ENCODE measurements at places on chromosomes 7 and 10.
A peak's percentile ranks its signal among the peaks of the same experiment; 100 is the strongest.

- no peak for DNase-seq
These were observed 1028.3 kb downstream of the SORCS1 start for GRCh38 chr10:106136175-106136574.

DNA sequence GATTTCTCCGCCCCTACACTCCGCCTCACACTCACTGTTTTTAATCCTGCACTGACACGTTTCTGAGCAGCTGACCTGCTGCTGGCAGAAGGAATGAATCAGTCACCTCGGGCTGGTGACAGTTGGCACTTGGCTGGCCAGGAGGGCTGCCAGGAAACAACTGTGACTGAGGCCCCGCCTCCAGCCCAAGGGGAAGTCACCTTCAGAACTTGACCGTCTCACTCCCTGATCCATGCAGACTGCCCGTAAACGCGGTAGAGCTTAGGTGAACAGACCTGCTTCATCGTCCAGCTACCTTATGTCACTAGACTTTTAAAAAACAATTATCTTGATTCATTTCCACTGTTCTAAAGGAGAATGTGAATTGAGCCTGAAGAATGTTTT lies 107.5 kb downstream of the DOCK1 start:
- DNase-seq: peak; percentile 67

GRCh38 chr7:142785841-142786250 lies 15.1 kb downstream of the PRSS2 start:
- DNase-seq: peak; percentile 42

DNA sequence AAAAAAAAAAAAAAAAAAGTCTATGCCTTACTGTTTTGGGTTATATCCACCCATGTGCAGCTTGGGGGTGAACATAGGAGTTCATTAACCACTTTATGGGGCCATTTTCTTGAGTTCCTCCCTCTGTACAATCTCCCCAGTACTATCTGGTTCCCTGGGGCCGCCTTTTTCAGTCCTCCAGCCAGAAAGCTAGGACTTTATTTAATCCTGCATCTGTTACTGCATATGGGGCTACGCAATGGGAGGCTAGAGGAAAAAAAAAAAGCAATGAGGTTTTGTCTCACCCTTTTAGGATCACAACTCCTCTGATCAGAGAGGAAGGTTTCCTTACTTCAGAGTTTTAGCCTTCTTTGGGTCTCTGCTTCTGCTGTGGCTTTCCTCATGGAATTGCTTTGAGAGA lies 51.0 kb downstream of the BTRC start:
- DNase-seq: no peak

DNA sequence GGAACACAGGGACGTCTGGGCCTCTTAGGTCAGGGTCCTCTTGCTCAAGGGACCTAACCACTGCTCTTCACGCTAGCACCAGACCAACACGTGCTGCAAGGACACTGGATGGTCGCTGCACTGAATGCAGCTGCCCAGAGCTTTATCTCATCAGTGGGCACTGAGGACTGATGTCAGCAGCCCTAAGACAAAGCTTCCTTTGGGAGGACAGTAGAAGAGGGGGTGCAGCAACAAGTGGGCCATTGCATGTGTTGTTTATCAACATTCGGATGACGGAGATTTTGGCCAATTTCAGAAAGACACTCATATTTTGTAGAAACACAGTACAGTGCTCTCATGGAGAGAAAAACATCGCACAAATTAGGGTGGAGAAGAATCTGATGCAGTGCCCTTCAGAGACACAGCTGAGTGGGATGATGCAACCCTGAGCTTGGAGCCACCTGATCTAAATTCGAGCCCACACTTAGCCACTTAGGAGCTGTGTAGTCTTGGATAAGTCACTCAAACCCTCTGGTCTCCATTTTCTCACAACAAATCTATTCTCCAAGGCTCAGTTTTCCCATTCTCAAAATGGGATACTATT lies 1.7 kb downstream of the OPALIN start:
- no peak for DNase-seq
